Breast epithelium (tissue), 4 donors: ENCODE measurements at places on chromosomes 6 and 20. TPM values are rescaled to one million over a fixed set of nuclear protein-coding genes. Genes with fewer than 3 reads are reported as not detected.

- DNase-seq, result no peak
- no peaks in the 10 kb centered on the region for H3K36me3 ChIP-seq
- H3K4me1 ChIP-seq, result no peaks in the 10 kb centered on the region
- H3K27me3 ChIP-seq, result no peaks in the 10 kb centered on the region
Observed at GRCh38 chr20:1196634-1197033, 6.6 kb upstream of the C20orf202 start.

DNA sequence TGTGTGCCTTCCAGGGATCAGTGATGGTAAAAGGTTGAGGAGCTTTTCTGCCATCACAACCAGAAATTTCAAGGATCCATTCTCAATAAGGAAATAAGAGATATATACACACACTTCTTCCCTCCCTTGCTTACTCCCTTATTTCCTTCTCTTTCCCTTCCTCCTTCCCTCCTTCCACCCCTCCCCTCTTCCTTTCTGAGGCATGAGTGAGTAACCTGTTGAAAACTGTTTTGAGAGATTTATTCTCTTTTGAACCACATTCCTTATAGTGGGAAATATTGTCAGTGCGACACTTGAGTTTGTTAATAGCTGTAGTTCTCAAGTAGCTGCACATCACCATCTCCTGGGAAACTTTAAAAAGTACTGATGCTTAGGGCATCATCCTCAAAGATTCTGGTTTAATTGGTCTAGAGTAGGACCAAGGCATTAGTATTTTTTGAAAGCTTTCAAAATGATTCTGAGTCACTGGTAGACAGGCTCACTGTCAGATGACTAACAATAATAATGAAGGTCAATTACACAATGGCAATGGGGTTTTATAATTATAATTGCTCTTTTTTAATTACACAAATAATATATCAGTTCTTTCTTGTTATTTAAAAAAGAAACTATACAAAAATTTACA, 109.9 kb downstream of the POPDC3 start:
- no peak overlapping the region for H3K27ac ChIP-seq

GRCh38 chr6:153043719-153044118, 41.2 kb upstream of the MTRF1L start:
- H3K27ac ChIP-seq, result no peak overlapping the region
- H3K36me3 ChIP-seq, result no peaks in the 10 kb centered on the region
- no peak for DNase-seq
- H3K4me1 ChIP-seq, result no peaks in the 10 kb centered on the region
- H3K4me3 ChIP-seq, result no peak overlapping the region
- H3K27me3 ChIP-seq, result no peaks in the 10 kb centered on the region

DNA sequence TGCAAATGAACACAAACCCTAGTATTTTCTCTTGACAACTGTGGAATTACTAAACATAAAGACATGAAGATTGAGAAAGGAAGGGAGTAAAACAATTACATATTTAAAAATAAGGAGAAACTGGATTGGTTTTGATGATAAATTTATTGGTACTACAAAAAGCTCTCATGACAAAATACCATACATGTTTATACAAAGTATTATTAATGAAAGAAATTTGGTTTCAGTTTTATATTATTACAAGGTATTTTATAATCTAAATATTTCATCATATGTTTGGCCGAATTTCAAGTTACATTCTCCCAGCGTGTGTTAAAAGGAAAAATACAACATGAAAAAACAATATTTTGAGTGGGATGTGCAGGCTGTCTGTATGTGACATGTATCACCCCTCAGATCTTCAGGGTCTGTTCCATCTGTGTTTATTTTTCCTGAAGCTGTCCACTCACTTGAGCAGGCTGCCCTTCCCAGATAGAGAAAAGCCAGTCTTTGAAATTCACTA, 568.4 kb downstream of the NKAIN2 start:
- H3K36me3 ChIP-seq, result no peaks in the 10 kb centered on the region
- no peaks in the 10 kb centered on the region for H3K27me3 ChIP-seq
- H3K4me1 ChIP-seq, result no peaks in the 10 kb centered on the region
- H3K27ac ChIP-seq, result no peak overlapping the region
- DNase-seq, result no peak

DNA sequence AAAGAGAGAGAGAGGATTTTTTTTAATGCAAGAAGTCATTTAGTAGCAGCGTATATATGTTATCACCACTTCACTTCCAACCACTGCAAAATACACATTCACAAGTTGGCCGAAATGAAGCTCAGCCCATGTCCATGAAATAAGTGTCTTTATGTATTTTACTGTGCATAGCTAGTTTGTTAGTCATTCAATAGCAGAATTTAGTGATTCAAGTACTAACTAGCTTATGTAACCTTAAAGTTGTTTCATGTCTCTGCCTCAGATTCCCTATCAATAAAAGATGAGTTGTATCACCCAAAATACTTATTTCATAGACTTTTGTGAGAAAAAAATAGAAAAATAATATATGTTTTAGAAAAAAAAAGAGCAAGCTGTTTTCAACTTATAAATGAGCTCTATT, 153.7 kb upstream of the PRDM1 start:
- H3K36me3 ChIP-seq, result no peaks in the 10 kb centered on the region
- no peaks in the 10 kb centered on the region for H3K4me1 ChIP-seq
- DNase-seq, result no peak
- H3K27me3 ChIP-seq, result no peaks in the 10 kb centered on the region
- no peak overlapping the region for H3K27ac ChIP-seq

GRCh38 chr6:96202571-96202970, 186.8 kb downstream of the FUT9 start:
- H3K27me3 ChIP-seq, result no peaks in the 10 kb centered on the region
- no peak for DNase-seq
- H3K4me1 ChIP-seq, result no peaks in the 10 kb centered on the region
- no peak overlapping the region for H3K27ac ChIP-seq
- no peaks in the 10 kb centered on the region for H3K36me3 ChIP-seq

GRCh38 chr6:156390621-156391020, 386.6 kb upstream of the ARID1B start:
- no peaks in the 10 kb centered on the region for H3K4me1 ChIP-seq
- no peaks in the 10 kb centered on the region for H3K36me3 ChIP-seq
- no peak for DNase-seq
- no peaks in the 10 kb centered on the region for H3K27me3 ChIP-seq

Gene UBE2C
- 0.98 TPM for total RNA-seq

Gene TBX18
- total RNA-seq, result 17.0 TPM

- no peaks in the 10 kb centered on the region for H3K27me3 ChIP-seq
- H3K4me3 ChIP-seq, result no peak overlapping the region
- DNase-seq, result no peak
- no peak overlapping the region for H3K27ac ChIP-seq
- no peaks in the 10 kb centered on the region for H3K4me1 ChIP-seq
Observed at GRCh38 chr6:57328074-57328473, 10.6 kb downstream of the PRIM2 start.

GRCh38 chr20:62178316-62179161, 4.3 kb upstream of the MTG2 start:
- H3K27me3 ChIP-seq, result no peaks in the 10 kb centered on the region
- no peak overlapping the region for H3K27ac ChIP-seq
- DNase-seq, result no peak
- H3K4me3 ChIP-seq, result no peak overlapping the region
- H3K4me1 ChIP-seq, result peaks cover 2% of the 10 kb centered on the region
- H3K36me3 ChIP-seq, result no peaks in the 10 kb centered on the region

- H3K27me3 ChIP-seq, result no peaks in the 10 kb centered on the region
- H3K36me3 ChIP-seq, result no peaks in the 10 kb centered on the region
- no peaks in the 10 kb centered on the region for H3K4me1 ChIP-seq
Observed at GRCh38 chr6:12467706-12468670, 177.8 kb downstream of the EDN1 start.
